ENCODE measurements at places on chromosomes 1 and 21. TPM values are rescaled to one million over a fixed set of nuclear protein-coding genes. Genes with fewer than 3 reads are reported as not detected.
A peak's percentile ranks its signal among the peaks of the same experiment; 100 is the strongest.

DNA sequence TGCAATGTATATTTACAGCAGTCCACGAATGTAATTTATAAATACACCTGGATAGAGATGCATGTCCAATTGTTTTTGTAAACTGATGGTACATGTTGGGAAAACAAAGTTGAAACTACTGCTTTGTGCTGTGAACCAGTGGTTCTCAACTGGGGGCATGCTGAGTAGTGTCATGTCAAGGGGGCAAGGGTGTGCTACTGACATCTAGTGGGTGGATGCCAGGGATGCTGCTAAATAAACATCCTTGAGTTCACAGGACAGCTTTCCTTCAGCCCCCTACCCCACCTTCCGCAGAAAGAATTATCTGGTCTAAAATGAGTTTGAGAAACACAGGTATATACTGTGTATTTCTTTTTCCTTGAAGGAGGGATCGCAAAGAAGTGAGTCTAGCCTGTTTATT lies 95.9 kb downstream of the RASAL2 start:
- peak; percentile 18 for DNase-seq

- DNase-seq: no peak
These were observed 14.5 kb upstream of the CCDC185 start for GRCh38 chr1:223378754-223379153.

- no peak for DNase-seq
These were observed 790 bp upstream of the TSNAX start for GRCh38 chr1:231527586-231528171.

- no peak for DNase-seq
These were observed 78.2 kb upstream of the TENT5C start for GRCh38 chr1:117527566-117528102.

- DNase-seq: peak; percentile 95
These were observed at the start of gene PHLDA3 for GRCh38 chr1:201468844-201469644. TSS of gene PHLDA3 (minus strand) at chr1:201469188. CDS start at chr1:201468786, 402 bp downstream.

DNA sequence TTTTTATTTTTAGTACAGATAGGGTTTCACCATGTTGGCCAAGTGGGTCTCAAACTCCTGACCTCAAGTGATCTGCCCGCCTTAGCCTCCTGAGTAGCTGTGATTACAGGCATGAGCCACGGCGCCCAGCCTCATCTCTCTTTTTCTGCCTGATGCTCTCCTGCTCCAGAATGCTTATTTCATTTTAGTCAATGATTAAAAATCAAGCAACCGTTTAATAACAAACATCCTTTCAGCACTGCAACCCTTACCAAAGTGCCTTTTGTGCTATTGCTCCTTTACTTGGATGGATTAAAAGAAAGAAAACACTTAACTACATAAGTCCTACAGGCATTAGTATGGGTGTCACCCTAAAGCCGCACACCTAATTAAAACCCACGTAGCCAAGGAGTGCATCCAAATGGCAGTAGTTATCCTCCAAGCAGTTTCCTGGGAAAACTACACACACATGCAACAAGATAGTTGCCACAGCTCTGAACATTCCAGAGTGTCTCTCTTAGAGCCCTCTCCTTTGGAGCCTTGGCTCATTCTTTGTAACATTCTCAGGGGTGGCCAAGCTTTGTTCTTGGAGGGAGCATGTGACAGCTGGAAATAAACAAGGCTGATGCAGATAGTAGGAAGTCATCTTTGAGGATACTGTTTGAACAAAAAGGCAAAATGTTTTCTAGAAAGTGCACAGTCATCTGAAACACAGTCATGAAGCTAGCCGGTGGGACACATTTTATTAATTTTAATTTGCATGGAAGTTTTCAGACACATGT lies 51.2 kb downstream of the KCNJ15 start:
- no peak for DNase-seq

DNA sequence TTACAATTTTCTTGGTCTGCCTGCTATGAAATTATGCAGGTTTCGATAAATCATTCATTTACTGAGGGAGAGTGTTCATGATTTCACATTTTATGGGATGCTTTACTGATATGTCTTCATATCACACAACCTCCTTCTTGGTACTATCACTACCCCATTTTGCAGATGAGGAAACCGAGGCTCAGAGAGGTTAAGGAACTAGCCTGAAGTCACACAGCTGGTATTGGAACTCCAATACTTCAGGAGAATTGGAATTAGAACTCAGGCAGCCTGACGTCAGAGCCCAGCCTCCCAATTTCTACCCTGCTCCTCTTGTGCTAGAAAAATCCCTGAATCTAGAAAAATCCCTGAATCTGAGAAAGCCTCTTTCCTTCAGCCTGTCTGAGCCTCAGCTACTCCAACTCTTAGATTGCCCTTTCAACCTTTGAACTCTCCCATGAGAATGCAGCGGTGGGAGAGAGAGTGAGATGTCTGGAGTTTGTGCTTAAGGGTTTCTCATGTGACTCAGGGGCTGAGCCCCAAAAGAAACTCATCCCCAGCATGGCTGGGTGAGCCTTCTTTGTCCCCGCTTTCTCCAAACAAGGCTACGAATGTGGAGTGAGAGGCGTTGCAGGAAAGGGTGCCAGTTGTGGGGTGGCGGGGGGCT lies 50.8 kb upstream of the IFNLR1 start:
- DNase-seq: no peak

DNA sequence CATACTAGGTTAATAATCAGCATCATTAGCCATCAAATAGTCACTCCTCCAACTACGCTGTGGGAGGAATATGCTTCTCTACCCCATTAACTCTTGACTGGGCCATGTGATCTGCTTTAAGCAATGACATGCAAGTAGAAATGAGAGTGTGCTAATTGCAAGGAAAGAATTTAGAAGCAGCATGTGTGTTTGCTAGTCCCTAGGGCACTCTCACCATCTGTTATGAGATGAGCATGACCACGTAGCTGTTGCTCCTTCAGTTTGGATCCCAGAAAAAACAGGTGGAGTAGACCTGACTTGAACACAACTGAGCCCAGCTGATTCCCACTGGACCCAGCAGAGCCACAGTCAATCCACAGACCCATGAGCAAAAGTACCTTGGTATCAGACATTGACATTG lies 19.7 kb upstream of the RGS7 start:
- no peak for DNase-seq

DNA sequence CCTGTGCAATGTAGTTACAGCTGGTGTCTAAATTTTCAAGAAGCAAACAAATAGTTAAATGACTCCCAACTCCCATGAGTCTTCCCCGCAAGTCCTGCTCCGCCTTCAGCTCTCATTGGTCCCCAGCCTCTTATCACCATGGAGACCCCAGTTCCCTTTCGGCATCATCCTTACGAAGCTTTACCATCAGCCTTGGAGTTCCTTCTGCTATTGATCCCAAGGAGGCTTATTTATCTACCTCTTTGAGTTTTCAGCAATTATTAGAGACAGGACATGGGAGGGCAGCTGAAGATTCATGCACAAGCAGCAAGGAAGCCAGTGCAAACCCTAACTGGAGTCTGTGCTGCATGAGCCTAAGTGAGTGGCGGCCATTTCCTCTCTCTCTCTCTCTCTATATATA lies 12.3 kb downstream of the KCNA2 start:
- DNase-seq: no peak

DNA sequence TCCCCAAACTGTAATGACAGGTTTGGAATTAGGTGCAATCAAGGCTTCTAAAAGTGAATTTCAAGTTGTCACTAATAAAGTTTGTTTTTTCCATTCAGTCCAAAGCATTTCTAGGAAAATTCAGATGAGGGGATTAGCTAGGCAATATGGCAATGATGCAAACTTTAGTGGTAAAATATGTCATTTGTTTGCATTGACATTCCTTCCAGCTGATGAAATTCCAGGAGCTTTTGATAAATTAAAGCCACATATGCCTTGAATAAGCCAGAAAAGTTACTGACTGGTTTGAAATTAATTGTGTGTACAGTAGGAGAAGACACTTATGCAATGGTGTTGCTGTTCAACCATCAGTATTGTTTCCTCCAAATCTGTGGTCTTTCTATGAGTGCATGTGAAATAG lies 57.8 kb downstream of the MROH9 start:
- DNase-seq: no peak

DNA sequence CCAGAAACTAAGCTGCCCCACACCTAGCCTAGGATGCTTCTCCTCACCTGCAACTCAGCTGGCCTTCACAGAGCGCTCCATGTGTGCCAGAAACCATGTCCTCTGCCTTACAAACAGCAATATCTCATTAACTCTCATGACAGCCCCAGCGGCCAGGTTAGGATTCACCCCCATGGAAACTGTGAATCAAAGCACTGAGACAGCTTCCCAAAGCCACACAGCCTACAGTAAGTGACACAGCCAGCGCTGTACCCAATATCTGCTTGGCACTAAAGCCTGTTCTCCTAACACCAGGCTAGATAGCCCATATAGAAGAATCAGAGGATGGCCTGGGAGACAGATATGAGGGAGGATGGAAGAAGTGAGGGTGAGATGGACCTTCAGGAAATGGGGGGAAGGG lies 13.5 kb downstream of the KCNN3 start:
- DNase-seq: no peak

GRCh38 chr1:56168176-56168575 lies 411.2 kb downstream of the PLPP3 start:
- DNase-seq: no peak

DNA sequence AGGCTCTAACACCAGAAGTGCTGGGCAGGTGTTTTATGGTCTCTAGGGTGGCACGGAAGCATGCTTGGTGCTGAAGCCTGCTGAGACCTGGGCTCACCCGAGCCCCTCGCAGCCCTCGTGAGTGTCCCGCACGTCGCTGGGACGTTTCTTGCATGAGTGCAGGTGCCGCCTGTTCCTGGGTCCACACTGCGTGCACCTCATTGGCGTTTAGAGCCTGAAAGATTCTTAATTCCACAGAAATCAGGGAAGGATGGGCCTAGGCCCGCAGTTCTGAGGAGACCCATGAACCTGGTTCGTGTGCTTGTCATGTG lies 43.8 kb upstream of the DIP2A start:
- DNase-seq: no peak

DNA sequence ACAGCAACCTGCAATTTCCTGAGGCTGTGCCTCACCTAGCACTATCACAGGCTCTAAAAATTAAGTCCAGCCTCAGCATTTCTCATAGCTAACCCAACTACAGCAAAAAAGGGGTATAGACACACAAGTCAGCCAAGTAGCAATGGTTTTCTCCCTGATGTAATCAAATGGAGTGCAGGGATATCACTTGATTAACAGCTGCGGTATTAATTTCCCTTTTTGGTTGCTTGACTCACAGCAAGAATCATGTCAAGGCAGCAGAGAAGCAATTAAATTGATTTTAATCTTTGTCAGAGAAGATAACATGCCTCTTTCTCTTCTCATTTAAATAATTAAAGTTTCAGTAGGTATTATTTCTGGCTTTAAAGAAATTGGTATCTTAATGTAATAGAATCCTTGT lies 278.9 kb downstream of the RWDD3 start:
- no peak for DNase-seq

GRCh38 chr1:204868340-204868700 lies 2.3 kb upstream of the NFASC start:
- no peak for DNase-seq

GRCh38 chr1:245172829-245173228 lies 18.0 kb downstream of the KIF26B start:
- no peak for DNase-seq

DNA sequence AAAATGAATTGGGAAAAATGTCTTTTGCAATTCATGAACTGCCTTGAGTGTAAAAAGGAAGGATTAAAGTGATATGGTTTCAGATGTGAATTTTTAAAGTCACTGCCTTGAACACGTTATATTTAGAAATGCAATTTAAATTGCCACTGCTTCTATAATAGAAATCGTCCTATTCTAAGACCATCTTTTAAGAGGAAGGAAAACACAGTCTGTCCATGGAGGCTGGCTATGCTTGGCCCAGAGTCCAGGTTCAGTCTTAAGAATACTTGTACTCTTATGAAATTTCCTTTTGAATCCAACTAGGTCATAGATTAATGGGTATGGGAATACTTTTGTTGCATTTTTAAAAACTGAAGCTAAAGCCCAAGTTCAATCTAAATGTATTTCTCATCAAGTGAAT lies 86.0 kb downstream of the PCNX2 start:
- DNase-seq: no peak

GRCh38 chr1:189357317-189357716 lies 1120.3 kb downstream of the BRINP3 start:
- no peak for DNase-seq

DNA sequence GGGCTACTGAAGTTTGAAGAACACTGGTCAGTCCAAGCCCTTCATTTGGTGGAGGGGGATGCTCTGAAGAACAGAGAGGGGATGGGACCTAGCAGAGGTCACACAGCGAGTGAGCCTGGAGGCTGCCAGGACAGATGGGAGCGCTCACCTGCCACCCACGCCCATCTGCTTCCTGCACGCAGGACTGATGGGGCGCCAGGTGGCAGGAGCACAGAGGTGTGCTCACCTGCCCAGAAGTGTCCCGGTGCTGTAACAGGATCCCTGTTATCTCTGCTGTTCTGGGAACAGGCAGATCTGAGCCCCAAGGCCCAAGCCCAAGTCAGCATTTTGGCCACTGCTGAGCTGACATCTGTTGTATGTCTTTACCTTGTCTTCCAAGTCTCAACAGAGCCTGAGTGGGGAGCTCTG lies 40.5 kb downstream of the EPHB2 start:
- no peak for DNase-seq

GRCh38 chr21:42836402-42836666 lies 43.0 kb downstream of the WDR4 start:
- no peak for DNase-seq

DNA sequence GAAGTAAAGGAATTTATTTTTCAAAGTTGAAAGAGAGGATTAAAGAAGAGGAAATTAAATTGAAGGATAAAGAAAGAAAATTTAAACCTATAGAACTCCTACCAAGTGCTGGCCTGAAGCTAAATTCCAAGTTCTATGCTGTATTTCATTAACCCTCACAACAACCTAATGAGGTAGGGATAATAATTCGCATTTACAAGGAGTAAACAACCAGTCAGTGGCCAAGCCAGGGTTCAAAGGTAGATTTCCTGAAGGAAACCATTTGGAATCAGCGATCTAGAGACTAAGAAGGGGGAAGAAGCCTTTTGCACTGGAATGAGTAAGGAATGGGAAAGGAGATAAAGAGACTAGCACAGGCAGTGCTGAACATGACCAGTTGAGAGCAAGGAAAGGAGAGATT lies 265.8 kb upstream of the ST6GALNAC5 start:
- DNase-seq: no peak

GRCh38 chr1:235642011-235642942 lies 7.3 kb downstream of the GNG4 start:
- peak; percentile 33 for DNase-seq

Gene RASSF5
- 0.12 TPM for total RNA-seq

Gene FCRL3
- not detected for total RNA-seq

Gene FCGR3B
- not detected for total RNA-seq

Gene USP16
- 41.8 TPM for total RNA-seq

Gene TOMM20
- total RNA-seq: 132 TPM

Gene MAN1C1
- not detected for total RNA-seq

Gene ADCY10
- total RNA-seq: not detected

Gene HAO2
- total RNA-seq: not detected

Gene KCNJ6
- not detected for total RNA-seq

Gene SPRR3
- total RNA-seq: not detected

Gene POMGNT1
- total RNA-seq: 69.4 TPM

All from MG63 (cell line).